ENCODE measurements at places on chromosomes 2 and 18. TPM values are rescaled to one million over a fixed set of nuclear protein-coding genes. Genes with fewer than 3 reads are reported as not detected.

Gene SERPINB4
- total RNA-seq, result not detected

Gene SMAD2
- 138 TPM for total RNA-seq

DNA sequence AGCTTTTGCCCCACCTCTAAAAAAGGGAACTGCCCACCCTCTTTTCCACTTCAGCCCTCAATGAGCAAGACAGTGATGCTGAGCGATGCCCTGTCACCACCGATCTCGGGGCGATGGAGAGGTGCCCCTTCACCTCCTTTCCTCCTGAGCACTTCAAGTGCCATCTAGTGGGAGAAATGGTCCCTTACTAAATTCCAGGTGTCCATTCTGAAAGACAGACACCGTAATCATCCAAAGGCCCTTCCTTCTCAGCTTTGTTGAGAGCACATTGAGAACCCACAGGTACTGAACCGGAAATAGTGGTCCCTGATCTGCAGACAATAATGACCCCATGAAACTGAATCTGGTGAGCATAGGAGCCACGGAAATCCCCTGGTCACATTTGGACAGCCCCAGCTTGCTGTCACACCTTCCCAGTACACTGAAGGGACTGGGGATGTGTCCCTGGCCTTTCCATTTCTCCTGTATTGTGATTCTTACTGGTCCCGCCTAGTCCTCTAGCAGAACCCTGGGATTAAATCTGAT lies 38.5 kb downstream of the KCTD18 start:
- no peak for DNase-seq
- no peak overlapping the region for H3K4me3 ChIP-seq
- no peaks in the 10 kb centered on the region for H3K4me1 ChIP-seq
- H3K36me3 ChIP-seq, result no peaks in the 10 kb centered on the region
- H3K27ac ChIP-seq, result no peak overlapping the region

Gene SCYGR4
- total RNA-seq, result not detected

DNA sequence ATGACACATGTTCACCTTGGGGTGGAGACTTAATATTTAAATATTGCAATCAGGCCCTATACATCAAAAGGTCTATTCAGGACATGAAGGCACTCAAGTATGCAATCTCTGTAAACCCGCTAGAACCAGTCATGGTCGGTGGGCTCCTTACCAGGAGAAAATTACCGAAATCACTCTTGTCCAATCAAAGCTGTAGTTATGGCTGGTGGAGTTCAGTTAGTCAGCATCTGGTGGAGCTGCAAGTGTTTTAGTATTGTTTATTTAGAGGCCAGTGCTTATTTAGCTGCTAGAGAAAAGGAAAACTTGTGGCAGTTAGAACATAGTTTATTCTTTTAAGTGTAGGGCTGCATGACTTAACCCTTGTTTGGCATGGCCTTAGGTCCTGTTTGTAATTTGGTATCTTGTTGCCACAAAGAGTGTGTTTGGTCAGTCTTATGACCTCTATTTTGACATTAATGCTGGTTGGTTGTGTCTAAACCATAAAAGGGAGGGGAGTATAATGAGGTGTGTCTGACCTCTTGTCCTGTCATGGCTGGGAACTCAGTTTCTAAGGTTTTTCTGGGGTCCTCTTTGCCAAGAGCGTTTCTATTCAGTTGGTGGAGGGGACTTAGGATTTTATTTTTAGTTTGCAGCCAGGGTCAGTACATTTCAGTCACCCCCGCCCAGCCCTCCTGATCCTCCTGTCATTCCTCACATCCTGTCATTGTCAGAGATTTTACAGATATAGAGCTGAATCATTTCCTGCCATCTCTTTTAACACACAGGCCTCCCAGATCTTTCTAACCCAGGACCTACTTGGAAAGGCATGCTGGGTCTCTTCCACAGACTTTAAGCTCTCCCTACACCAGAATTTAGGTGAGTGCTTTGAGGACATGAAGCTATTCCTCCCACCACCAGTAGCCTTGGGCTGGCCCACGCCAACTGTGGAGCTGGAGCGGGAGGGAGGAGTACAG lies 108.1 kb downstream of the XRCC5 start:
- no peak overlapping the region for H3K4me3 ChIP-seq
- H3K27ac ChIP-seq, result no peak overlapping the region
- no peaks in the 10 kb centered on the region for H3K27me3 ChIP-seq
- no peaks in the 10 kb centered on the region for H3K36me3 ChIP-seq

DNA sequence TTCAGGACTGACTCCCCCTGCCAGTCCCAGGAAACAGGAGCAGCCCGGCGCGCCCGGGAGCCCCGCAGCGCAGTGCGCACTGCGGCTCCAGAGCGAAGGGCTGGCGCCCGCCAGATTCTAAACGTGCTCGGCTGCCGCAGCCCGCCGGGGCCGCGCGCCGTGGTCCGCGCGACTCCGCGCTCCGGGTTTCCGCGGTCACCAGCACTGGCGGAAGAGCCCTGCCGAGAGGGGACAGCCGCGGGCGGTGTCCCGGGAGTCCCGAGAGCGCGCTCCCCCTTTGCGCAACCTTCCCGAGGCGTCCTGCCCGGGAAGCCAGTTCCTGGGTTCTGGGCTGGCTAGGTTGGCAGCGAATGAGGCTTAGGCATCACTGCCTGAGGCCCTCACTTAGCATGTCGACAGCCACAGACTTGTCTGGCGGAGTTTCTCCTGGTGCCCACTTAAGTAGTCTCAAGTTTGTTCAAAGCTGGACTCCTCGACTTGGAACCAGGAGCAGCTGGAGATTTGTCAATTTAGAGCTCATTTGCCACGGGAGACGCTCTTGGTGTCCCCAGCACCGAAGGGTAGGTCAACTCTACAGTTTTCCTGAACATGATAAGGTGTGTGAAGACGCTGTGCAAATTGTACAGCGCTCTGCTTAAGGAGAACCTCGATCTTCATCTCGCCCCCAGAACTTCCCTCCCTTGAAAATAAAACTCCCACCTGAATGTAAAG lies 1.5 kb upstream of the VSNL1 start:
- no peaks in the 10 kb centered on the region for H3K36me3 ChIP-seq
- H3K27ac ChIP-seq, result no peak overlapping the region
- peaks cover 4% of the 10 kb centered on the region for H3K4me1 ChIP-seq

Gene DGUOK
- total RNA-seq, result 48.8 TPM

DNA sequence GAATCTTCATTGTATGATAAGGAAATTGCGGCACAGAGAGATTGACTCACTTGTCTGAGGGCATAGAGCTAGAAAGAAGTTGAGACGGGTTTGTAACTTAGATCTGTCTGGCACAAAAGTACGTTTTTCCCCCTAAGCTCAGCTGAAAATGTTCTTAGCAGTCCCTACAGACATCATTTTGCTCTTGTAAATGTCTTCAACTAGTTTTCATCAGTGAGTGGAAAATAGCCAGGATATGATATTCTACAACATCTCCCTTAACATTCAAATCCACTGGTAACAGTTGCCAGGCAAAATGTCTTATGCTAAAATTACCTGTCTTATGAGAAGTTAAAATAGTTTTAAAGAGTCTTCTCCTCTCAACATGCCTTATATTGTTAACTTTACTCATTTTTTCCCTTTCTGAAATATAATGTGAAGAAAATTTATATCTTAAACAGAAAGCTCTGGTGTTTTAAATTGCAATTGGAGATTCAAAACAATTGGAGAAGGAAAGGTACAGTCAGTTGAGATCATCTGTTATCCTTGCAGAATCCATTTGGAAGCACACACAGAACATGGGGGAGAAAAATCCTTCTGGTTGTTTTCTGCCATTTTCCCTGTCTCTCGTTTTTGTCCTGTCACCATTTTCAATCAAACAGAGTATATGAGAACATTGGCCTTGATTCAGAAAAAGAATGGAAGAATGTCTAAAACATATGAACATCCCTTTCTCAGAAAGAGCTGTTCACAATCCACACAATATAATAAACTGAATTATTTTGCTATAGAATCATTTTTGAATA lies 255.0 kb downstream of the TRIB2 start:
- H3K27me3 ChIP-seq, result no peaks in the 10 kb centered on the region
- H3K27ac ChIP-seq, result no peak overlapping the region
- DNase-seq, result no peak
- no peak overlapping the region for H3K4me3 ChIP-seq

GRCh38 chr18:71107244-71107643 lies 818.4 kb downstream of the SOCS6 start:
- no peaks in the 10 kb centered on the region for H3K4me1 ChIP-seq
- no peak overlapping the region for H3K4me3 ChIP-seq
- no peaks in the 10 kb centered on the region for H3K27me3 ChIP-seq
- no peaks in the 10 kb centered on the region for H3K36me3 ChIP-seq

Gene FOXI3
- total RNA-seq, result not detected

GRCh38 chr2:151575338-151575737 lies 158.9 kb downstream of the NEB start:
- H3K4me1 ChIP-seq, result no peaks in the 10 kb centered on the region
- no peak overlapping the region for H3K27ac ChIP-seq
- H3K27me3 ChIP-seq, result no peaks in the 10 kb centered on the region
- DNase-seq, result no peak
- H3K36me3 ChIP-seq, result no peaks in the 10 kb centered on the region
- H3K4me3 ChIP-seq, result no peak overlapping the region

- DNase-seq, result no peak
- no peak overlapping the region for H3K27ac ChIP-seq
- H3K36me3 ChIP-seq, result no peaks in the 10 kb centered on the region
- no peaks in the 10 kb centered on the region for H3K27me3 ChIP-seq
These were observed 70.3 kb upstream of the PELI1 start for GRCh38 chr2:64214281-64215115.

Gene C2orf66
- not detected for total RNA-seq

DNA sequence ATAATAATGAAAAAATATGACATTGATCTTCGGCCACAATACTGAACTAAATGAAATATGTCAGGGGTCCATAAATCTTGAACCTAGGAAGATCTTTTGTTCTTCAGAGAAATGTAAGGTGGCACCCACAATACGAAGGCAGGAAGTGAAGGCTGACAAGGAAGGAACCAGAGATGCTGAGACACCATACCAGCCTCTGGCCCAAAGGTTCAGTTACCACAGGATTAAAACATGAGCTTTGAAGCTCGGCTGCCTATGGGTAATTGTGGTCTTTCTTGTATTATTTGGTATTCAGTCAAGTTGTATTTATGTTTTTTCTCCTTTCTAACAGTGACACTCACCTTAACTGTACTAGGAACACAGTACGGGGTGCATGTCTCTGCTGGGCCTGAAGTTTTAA lies 448.8 kb upstream of the SETBP1 start:
- H3K36me3 ChIP-seq, result no peaks in the 10 kb centered on the region
- no peak overlapping the region for H3K4me3 ChIP-seq
- no peaks in the 10 kb centered on the region for H3K27me3 ChIP-seq
- no peak overlapping the region for H3K27ac ChIP-seq
- DNase-seq, result no peak

DNA sequence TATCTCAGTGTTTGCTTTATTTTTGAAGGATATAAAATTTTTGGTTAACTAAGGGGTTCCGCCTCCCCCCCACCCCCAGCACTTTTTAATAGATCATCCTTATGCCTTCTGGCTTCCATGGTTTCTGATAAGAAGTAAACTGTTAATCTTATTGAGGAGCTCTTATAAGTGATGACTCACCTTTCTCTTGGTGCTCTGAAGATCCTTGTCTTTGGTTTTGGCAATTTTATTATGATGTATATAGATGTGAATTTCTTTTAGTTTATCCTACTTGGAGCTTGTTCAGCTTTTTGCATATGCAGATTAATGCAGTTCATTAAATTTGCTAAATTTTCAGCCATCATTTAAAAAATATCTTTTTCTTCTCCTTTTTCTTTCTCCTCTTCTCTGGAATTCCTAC lies 91.7 kb upstream of the CTAGE1 start:
- DNase-seq, result no peak
- H3K4me1 ChIP-seq, result peaks cover 6% of the 10 kb centered on the region
- no peaks in the 10 kb centered on the region for H3K27me3 ChIP-seq
- H3K36me3 ChIP-seq, result no peaks in the 10 kb centered on the region

- no peaks in the 10 kb centered on the region for H3K4me1 ChIP-seq
- no peak overlapping the region for H3K27ac ChIP-seq
- H3K4me3 ChIP-seq, result no peak overlapping the region
- H3K27me3 ChIP-seq, result no peaks in the 10 kb centered on the region
- DNase-seq, result no peak
- no peaks in the 10 kb centered on the region for H3K36me3 ChIP-seq
These were observed 41.6 kb downstream of the LYPD6B start for GRCh38 chr2:149080099-149080498.

- H3K36me3 ChIP-seq, result no peaks in the 10 kb centered on the region
- H3K4me1 ChIP-seq, result no peaks in the 10 kb centered on the region
- no peaks in the 10 kb centered on the region for H3K27me3 ChIP-seq
- DNase-seq, result no peak
- no peak overlapping the region for H3K27ac ChIP-seq
These were observed 19.7 kb upstream of the SCG2 start for GRCh38 chr2:223621901-223622300.

DNA sequence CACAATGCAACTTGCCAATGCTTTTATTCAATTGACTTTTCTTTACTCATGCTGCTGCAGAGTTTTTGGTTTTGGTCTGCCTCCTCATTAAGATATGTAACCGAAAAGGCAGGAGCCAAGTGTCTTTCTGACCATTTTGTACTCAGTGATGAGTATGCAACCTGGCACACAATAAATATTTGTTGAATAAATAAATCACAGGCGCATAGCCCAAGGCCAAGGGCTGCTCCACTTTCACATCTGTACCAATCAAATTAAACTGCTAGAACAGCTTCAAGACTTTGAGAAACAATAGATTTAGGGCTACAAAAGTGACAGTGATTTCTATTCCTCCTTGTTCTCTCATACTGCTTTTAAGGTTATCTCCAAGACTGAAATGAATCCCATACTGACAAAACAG lies 828.2 kb downstream of the RNF144A start:
- H3K27me3 ChIP-seq, result no peaks in the 10 kb centered on the region
- no peaks in the 10 kb centered on the region for H3K4me1 ChIP-seq
- no peaks in the 10 kb centered on the region for H3K36me3 ChIP-seq
- no peak overlapping the region for H3K27ac ChIP-seq

Gene NR4A2
- total RNA-seq, result 21.5 TPM

- no peak for DNase-seq
- no peaks in the 10 kb centered on the region for H3K27me3 ChIP-seq
These were observed 318.8 kb upstream of the KCNH7 start for GRCh38 chr2:163157411-163157810.

Gene DSG1
- not detected for total RNA-seq

Gene SERPINB11
- total RNA-seq, result not detected

Gene CYTIP
- 5.4 TPM for total RNA-seq

Measured in adrenal gland (tissue), 19 donors.